Keratinocyte (primary cell): ENCODE measurements at places on chromosomes 1 and 21.

DNA sequence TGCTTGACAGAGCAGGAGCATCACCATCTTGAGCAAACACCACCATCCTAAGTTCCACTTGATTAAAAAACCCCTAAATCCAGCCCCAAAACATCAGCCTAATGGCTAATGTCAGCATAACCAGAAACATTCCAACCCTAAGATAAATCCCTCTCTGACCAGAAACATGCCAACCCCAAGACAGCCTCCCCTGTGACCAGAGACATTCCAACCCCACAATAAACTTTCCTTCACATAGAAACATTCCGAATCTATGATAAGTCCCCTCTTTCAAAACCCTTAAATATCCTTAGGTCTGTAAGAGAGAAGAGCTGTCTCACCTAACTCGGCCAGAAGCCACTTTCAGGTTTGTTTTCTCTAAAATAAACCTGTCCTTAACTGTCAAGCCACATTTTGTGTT lies 17.4 kb upstream of the SLC2A5 start:
- no peak for DNase-seq

- DNase-seq, result no peak
Measured at GRCh38 chr1:117567435-117567834, 38.4 kb upstream of the TENT5C start.

DNA sequence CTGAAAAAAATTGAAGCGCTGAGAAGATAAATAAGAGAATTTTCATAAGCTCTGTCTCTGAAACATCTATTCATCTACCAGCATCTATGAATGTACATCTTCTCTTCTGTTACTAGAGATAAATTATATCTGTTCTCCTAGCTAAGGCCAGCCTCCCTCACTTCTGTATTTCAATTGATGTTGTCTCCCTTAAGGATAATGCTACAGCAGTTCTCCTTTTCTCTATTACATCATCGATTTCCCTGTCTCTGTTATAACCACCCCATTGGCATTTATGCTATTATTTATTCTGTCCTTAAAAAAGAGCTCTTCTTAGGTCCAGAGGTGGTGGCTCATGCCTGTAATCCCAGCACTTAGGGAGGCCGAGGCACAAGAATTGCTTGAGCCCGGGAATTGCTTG lies 42.9 kb upstream of the TMCO2 start:
- DNase-seq, result no peak

GRCh38 chr1:160359559-160360226 lies 7.2 kb upstream of the NHLH1 start:
- no peak for DNase-seq

- no peak for DNase-seq
Measured at GRCh38 chr1:8728464-8728863, 89.0 kb downstream of the RERE start.

DNA sequence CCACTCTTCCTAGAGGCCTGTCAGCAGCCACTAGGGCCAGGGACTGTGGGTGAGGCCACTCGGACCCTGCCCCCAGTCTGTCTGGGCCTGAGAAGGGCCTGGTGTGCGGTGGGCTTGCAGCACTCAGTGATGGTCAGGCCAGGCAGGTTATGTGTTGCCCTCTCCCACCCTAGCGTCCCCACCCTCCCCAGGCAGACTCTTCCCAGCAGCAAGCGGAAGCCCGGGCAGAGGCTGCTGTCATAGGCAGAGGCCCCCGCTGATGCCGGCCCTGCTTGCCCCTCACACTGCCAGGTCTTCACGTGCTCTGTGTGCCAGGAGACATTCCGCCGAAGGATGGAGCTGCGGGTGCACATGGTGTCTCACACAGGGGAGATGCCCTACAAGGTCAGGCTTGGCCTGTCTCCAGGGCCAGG lies 6.6 kb downstream of the ZBTB48 start:
- no peak for DNase-seq

DNA sequence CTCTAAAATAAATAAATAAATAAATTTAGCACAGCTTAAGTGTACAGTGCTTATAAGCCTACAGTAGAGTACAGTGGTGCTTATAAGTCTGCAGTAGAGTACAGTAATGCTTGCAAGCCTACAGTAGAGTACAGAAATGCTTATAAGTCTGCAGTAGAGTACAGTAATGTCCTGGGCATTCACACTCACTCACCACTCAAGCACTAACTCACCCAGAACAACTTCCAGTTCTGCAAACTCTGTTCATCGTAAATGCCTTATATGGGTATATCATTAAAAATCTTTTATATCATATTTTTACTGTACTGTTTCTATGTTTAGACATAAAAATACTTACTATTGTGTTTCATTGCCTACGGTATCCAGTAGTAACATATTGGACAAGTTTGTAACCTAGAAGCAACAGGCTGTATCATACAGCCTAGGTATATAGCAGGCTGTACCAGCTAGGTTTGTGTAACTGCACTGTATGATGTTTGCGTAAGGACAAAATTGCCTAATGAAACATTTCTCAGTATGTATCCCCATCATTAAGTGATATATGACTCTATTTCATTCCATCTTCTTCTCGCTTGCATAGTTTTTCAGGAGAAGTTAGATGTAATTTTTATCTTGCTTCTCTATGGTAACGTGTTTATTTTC lies 14.0 kb upstream of the S100B start:
- no peak for DNase-seq

- DNase-seq, result no peak
Measured at GRCh38 chr1:28370239-28371009, 884 bp downstream of the PHACTR4 start.
